ENCODE measurements at places on chromosomes 7 and 10. TPM values are rescaled to one million over a fixed set of nuclear protein-coding genes. Genes with fewer than 3 reads are reported as not detected.

The SLC18A2 gene
- polyA plus RNA-seq, result 0.15 TPM

GRCh38 chr7:46744957-46745706 lies 824.1 kb upstream of the IGFBP3 start:
- no peak for DNase-seq
- no peaks in the 10 kb centered on the region for H3K36me3 ChIP-seq
- no peaks in the 10 kb centered on the region for H3K27me3 ChIP-seq
- no peak overlapping the region for H3K4me3 ChIP-seq

- H3K4me3 ChIP-seq, result no peak overlapping the region
- H3K27ac ChIP-seq, result no peak overlapping the region
- DNase-seq, result no peak
- H3K27me3 ChIP-seq, result no peaks in the 10 kb centered on the region
- no peaks in the 10 kb centered on the region for H3K36me3 ChIP-seq
- peaks cover 10% of the 10 kb centered on the region for H3K4me1 ChIP-seq
Measured at GRCh38 chr7:80185571-80185970, 50.9 kb downstream of the GNAI1 start.

DNA sequence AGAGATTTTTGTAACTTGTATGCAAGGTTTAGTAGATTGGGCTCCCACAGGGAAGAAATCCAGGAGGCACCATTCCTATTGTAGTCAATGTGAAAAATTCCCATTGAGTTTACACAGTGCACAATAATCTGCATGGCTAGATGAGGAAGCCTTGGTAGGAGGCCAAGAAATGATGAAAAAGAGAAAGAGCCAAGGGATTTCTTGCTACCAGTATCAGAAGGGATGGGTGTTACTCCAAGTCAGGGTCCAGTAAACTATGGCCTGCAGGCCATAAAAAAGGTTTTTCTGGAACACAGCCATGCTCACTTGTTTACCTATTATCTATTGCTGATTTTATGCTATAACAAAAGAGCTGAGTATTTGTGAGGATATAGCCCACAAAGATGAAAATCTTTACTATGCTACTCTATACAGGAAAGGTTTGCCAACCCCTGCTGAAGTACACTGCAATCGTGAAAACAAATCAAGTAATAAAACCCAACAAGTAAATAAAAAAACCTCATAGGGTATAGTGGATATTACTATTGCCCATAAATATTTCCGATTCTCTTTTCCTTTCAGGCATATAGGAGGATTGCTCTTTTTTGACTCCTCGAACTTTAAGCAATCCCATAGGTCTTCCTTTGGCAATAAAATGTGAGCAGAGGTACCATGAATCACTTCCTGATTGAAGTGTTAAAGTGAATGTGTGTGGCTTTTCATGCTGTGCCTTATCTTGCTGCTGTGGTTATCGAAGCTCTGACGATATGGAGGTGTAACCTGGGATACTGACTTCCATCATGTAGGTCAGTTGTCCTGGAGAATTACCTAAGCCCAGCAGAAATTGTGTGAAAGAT lies 256.3 kb upstream of the MAGI2 start:
- no peaks in the 10 kb centered on the region for H3K36me3 ChIP-seq
- no peaks in the 10 kb centered on the region for H3K27me3 ChIP-seq
- no peak for DNase-seq
- no peak overlapping the region for H3K4me3 ChIP-seq
- H3K4me1 ChIP-seq, result no peaks in the 10 kb centered on the region

Data from kidney (tissue), 22 donors.